ENCODE measurements at places on chromosomes 3 and 15. TPM values are rescaled to one million over a fixed set of nuclear protein-coding genes. Genes with fewer than 3 reads are reported as not detected.

Gene SLC22A14
- 0.23 TPM for total RNA-seq

Gene SEMA6D
- total RNA-seq, result 14.9 TPM

Gene CLDN18
- not detected for total RNA-seq

Gene TGFBR2
- 216 TPM for total RNA-seq

Gene ATP10A
- total RNA-seq, result 4.4 TPM

Gene DUOXA2
- not detected for total RNA-seq

Gene GOLGA8H
- 0.30 TPM for total RNA-seq

Gene ZBBX
- total RNA-seq, result not detected

Gene SYNPR
- not detected for total RNA-seq

Gene SCAPER
- total RNA-seq, result 4.4 TPM

Gene VPS18
- total RNA-seq, result 54.9 TPM

Gene GYG1
- 26.2 TPM for total RNA-seq

Gene ZCWPW2
- total RNA-seq, result 0.82 TPM

Gene KLHL40
- total RNA-seq, result not detected

Gene EFCC1
- total RNA-seq, result under 0.01 TPM

Gene AADACL2
- not detected for total RNA-seq

Gene CHST2
- 8.2 TPM for total RNA-seq

Gene ABHD10
- 36.5 TPM for total RNA-seq

Gene AADAC
- total RNA-seq, result 1.8 TPM

Gene COX17
- total RNA-seq, result 12.2 TPM

Gene SH2D7
- total RNA-seq, result not detected

Gene PLSCR5
- not detected for total RNA-seq

Gene TMEM207
- total RNA-seq, result not detected

Gene TAMM41
- 3.5 TPM for total RNA-seq

Gene NR1I2
- total RNA-seq, result not detected

Gene ROPN1
- not detected for total RNA-seq

Gene CAMKV
- total RNA-seq, result not detected

Gene DNASE1L3
- not detected for total RNA-seq

Gene BCL2A1
- not detected for total RNA-seq

Gene SLC7A14
- total RNA-seq, result 0.60 TPM

Gene ADAMTSL3
- total RNA-seq, result 0.75 TPM

Gene ST3GAL6
- total RNA-seq, result 3.0 TPM

Gene MUSTN1
- not detected for total RNA-seq

Gene FBN1
- 1,470 TPM for total RNA-seq

Gene ACOX2
- total RNA-seq, result 17.2 TPM

Gene GOLGA6A
- total RNA-seq, result not detected

Gene IL17RD
- total RNA-seq, result 2.7 TPM

Gene PLSCR1
- total RNA-seq, result 53.1 TPM

Gene CELSR3
- total RNA-seq, result 0.45 TPM

Gene TSPAN3
- 289 TPM for total RNA-seq

Gene CYP8B1
- not detected for total RNA-seq

Gene GOLGA6L4
- 0.83 TPM for total RNA-seq

Gene TADA3
- total RNA-seq, result 71.0 TPM

Gene C3orf80
- 0.59 TPM for total RNA-seq

Gene SUSD5
- total RNA-seq, result 5.0 TPM

Gene THPO
- total RNA-seq, result 0.12 TPM
